ELF-1 (cell line): ENCODE measurements at places on chromosomes 7 and 10.

DNA sequence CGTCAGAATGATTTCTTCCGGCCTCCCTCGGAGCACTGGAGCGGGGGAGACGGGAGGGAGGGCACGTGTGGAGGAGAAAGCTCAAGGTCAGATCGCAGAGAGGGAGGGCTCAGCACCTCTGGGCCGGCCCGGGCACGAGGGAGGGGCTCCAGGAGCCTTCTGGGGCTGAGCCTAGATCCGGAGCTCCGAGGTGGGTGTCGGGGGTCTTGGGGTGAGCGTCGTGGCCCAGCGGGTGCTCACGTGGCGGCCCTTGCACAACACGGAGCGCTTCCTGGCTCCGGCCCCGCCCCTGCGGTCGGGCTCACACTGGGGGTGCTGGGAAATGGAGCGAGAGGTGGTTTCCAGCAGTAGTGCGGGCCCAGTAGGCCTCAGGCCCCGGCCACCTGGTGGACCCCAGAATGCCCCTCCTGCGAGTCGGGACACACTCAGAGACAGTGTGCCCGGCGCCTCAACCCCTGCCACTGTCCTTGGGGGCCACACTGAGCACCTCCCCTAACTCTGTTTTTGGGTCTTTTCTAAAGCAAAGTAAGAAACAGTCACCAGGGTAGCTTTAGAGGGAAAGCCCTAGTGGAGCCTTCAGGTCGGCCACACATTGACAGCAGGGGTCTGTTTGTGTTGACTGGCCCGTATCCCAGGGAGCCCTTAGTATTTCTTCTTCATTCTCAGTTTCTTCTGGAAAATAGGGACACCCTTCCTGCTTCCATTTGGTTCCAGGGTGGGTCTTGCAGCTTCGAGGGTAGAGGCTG is 798 bp downstream of the PPIF start:
- peak; percentile 58 for DNase-seq

- no peak for DNase-seq
These were observed 50.8 kb downstream of the CYTH3 start for GRCh38 chr7:6221340-6222319.

- no peak for DNase-seq
These were observed 86.8 kb downstream of the ANKRD7 start for GRCh38 chr7:118311121-118311836.

DNA sequence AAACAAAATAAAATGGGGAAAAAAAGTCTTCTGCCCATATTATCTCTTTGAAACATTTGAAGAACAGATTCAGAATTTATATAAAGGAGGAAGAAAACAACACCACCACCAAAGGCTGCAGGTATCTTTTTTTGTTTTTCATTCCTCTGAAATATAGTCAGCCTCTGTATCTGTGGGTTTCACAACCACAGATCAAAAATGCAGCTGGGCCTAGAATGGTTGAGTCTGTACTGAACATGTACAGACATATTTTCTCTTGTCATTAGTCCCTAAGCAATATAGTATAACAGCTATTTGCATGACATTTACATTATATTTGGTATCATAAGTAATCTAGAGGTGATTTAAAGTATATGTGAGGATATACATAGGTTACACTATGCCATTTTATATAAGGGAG is 559.7 kb upstream of the LRRN3 start:
- no peak for DNase-seq

DNA sequence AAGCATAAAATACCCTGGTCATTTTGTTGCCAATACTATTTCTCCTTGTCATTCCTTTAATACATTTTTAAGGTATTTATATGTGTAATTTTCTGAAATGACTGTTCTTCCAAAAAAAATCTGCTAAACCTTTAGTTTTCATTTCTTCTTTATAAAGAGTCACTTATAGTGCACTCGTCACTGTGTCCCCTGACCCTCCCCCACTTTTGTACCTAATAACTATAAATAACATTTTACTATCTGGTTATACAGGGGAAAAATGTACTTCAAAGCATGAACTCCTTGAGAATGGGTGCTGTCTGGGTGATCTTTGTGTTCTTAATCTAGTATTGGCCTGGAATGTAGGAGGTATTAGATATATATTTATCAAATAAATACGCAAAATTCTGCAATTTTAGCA is 31.1 kb downstream of the RTKN2 start:
- DNase-seq: no peak

GRCh38 chr10:102799691-102800471 is 37.3 kb downstream of the CYP17A1 start:
- no peak for DNase-seq

GRCh38 chr10:77308084-77308732 is 329.4 kb downstream of the KCNMA1 start:
- DNase-seq: no peak

DNA sequence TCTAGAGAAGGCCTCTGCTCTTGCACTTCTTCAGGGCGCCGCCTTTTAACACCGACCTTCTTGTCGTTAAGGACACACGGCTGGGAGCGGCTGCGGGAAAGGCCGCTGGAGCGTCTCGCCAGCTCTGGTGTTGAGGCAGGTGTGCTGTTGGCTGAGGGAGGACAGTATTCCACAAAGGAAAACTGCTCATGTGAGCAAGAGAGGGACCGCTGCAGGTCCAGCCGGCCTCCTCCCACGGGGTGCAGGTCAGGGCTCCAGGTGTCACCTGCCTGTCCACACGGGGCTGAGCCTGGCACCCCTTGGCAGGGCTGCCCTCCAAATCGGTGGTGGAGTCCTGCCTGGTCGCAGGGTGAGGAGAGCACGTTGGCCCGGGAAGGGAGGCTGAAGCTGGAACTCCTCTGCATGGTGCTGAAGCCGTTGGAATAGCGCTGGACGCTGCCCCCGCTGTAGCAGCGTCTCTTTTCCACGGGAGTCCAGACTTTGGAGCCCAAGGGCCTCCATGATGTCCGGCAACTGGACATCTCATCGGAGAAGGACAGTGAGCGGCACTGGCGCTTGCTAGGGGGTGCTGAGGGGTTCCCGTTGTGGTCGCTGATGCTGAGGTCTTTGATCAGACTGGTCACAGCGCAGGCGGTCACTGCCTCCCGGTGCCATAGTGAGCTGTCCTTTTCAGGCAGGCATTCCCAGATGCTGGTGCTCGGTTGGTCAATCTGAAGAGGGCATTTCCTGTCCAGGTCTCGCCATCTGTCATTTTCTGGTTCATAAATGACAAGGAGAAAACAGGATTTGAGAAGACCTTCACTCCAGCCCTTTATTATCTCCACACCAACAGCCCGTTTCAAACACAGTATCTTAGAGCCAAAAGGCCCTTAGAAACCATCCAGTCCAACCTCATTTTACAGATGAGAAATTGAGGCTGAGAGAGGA is 62.3 kb downstream of the FAM53B start:
- DNase-seq: no peak
